HCEC 1CT (cell line): ENCODE measurements at places on chromosomes 5 and 9.

DNA sequence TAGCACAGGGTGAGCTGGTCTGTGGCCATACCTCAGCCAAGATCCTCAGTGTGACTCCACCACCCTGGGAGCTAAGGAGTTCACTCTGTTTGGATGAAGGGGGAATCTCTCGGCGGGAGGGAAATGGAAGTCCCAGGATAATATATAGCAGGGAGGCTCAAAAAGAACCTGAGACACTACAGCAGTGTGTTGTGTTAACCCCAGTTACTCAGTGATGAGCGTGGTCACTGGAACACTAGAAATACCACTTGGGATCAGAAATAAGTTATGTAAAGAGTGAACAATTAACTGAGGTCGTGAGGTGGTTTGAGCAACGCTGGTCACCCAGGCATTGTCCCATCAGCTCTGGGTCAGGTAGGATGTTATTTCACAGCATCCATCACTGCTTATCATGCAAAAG lies 59.3 kb upstream of the ADAMTS16 start:
- no peak for DNase-seq

GRCh38 chr9:134033516-134034214 lies 8.4 kb downstream of the BRD3OS start:
- DNase-seq, result no peak

DNA sequence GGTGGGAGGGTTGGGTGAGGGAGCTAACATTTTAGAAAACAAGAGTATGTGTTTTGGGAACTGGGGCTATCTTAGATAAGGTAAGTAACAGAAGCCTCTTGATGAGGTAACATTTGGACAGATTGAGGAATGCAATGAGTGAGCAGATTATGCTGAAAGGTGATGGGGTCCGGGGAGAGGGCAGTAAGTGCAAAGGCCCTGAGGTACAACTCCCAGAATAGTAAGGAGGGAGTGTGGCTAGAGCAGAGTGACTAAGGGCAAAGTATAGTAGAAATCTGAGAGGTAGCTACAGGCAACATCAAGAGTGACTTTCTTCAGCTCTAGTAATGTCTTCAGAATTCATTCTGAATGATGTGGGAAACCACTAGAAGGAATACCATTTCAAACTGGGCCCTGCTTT lies 38.9 kb upstream of the FBXL17 start:
- DNase-seq, result no peak

DNA sequence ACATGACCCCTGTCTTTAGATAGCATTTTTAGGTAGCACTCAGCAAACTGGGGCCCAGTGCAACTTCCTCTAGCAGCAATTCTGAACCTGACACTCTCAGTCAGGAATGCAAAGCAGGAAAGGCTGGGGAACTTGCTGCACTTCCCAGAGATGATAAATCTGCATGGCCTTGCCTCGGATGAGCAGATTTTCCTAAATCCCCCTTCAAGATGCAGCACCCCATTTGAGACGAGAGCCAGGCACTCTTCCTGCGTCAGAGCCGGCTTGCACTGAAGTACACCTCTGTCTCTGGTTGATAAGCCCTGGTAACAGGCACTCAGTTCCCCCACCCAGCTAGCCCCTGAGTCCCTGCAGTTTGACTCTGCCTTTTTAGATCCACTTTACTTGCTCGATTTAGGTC lies 296.7 kb upstream of the PANK3 start:
- no peak for DNase-seq

GRCh38 chr5:172714491-172715420 lies 56.2 kb downstream of the DUSP1 start:
- DNase-seq, result peak; percentile 57

DNA sequence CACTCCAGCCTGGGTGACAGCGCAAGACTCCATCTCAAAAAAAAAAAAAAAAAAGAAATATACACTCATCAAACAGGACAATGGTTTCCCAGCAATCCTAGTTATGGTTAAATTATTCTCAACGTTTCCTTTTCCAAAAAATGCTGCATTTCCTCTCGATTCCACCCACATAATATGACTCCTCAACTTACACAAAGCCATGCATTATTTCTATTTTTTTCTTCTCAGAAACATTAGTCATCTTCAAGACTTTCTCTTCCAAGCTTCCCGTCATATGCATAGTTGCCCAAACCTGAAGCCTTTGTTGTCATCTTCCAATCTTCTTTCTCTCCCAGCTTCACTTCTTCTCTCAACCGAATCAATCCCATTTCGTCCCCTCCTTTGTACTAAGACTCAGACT lies 61.4 kb upstream of the RANBP6 start:
- no peak for DNase-seq

DNA sequence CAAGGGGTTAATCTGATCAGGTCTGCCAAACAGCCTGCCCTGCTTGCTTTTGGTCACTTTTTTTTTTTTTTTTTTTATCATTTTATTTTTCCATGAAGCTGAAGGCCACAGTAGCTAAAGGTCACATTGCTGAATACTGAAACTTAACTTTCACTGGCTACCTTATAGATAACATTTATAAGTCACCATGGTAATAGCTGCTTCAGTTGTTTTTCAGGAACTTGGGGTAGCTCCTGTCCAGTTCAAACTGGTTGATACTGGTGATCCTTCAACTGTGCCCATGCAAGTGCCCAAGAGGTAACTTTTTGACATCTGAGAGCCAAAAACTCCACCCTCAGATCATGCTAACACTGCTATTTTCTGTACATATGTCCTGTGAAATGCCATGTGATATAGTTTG lies 68.3 kb upstream of the RGS7BP start:
- DNase-seq, result no peak

- DNase-seq, result peak; percentile 45
These were observed 27.4 kb downstream of the FAM219A start for GRCh38 chr9:34430843-34431437.

DNA sequence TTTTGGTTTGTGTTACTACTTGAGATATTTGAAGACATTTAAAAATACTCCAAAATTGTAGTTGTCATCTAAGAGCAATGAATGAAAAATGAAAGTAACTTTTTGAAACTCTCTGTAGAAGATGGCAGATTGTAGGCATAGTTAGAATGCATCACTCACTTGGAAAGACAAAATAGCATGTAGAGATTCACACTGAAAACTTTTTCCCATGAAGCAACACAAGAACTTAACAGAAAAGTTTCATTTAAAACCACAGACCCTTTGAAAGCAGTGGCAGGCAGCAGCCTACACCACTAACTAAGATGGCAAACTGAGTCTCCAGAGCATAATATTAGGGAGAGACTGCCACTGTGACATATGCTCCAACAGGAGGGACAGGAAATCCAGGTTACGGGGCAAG lies 18.9 kb upstream of the FAM174A start:
- DNase-seq, result no peak

GRCh38 chr5:54581831-54582548 lies 64.4 kb downstream of the SNX18 start:
- peak; percentile 22 for DNase-seq

DNA sequence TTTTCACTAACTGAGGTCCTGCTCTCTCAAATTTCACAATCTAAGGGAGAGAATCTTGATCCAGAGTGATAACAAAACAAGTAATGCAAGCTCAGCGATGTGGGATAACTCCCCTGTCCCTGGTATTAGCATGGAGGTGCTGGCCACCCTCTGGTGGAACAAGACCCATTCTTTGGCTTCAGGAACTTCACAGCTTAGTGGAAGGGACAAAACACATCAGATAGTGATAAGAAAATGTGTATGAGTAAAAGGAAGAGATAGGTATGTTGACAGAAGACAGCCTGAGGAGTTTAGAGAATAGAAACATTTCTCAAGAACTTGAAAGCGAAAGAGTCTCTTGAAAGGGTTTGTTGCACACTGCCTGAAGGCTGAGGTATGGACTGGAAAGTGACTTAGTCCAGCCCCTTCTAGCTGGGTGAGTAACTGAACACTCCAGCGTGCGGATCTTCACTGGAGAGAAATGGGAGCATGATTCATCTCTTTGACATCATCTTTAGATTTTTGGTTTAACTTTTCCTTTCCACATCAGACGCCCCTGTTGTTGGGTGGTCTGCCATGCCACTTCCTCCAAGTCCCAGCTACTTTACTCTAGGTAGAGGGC lies 25.4 kb upstream of the ZSWIM6 start:
- DNase-seq, result peak; percentile 84

- DNase-seq, result peak; percentile 73
These were observed 62.8 kb downstream of the SHOC1 start for GRCh38 chr9:111731928-111732327.

- no peak for DNase-seq
These were observed 246.5 kb upstream of the ATP10B start for GRCh38 chr5:161098516-161098915.

GRCh38 chr5:36200513-36200912 lies 41.2 kb downstream of the NADK2 start:
- DNase-seq, result peak; percentile 26

DNA sequence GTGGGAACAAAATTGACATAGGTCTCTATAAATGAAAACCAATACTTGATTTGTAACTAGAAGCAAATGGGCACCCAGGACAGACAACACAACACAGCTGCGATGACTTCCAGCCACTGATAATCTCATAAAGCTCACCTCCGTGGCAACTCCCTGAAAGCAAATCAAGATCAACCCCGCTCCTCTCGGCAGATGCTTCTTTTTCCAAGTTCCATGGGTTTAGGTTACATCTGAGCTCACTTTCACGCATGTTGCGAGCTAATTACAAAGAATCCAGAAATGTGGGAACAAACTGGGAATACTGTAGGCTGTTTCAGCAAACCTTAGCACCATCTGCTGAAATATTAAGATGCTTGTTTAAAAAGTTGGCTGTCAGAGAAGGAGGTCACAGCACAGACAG lies 153.9 kb downstream of the ELAVL2 start:
- no peak for DNase-seq

DNA sequence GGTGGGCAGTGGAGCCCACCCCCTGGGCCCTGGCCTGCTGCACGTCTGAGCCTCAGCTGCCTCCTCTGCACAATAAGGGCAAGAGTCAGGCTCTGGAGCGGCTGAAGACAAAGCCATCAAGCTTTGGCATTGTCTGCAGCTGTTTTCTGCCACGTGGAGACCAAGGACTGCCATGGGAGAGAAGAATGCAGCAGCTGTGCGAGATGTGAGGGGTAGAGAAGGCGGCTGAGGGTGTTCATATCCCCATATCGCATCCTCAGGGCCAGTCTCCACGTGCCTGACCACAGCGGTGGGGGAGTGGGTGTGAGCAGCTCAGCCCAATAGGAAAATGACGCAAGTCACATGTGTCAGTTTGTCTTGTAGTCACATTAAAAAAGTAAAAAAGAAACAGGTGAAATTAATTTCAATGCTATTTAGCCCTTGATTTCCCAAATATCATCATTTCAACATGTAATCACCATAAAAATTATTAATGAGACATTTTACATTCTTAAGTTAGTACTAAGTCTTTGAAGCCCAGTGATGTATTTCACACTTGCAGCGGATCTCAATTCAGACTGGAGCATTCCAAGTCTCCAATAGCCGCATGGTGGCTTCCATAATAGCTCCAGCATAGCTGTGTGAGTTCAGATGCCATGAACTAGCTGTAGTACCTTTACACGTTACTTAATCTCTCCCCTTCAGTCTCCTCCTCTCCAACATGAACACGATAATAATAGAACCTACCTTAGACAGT lies 6.6 kb downstream of the C1QTNF2 start:
- DNase-seq, result no peak

DNA sequence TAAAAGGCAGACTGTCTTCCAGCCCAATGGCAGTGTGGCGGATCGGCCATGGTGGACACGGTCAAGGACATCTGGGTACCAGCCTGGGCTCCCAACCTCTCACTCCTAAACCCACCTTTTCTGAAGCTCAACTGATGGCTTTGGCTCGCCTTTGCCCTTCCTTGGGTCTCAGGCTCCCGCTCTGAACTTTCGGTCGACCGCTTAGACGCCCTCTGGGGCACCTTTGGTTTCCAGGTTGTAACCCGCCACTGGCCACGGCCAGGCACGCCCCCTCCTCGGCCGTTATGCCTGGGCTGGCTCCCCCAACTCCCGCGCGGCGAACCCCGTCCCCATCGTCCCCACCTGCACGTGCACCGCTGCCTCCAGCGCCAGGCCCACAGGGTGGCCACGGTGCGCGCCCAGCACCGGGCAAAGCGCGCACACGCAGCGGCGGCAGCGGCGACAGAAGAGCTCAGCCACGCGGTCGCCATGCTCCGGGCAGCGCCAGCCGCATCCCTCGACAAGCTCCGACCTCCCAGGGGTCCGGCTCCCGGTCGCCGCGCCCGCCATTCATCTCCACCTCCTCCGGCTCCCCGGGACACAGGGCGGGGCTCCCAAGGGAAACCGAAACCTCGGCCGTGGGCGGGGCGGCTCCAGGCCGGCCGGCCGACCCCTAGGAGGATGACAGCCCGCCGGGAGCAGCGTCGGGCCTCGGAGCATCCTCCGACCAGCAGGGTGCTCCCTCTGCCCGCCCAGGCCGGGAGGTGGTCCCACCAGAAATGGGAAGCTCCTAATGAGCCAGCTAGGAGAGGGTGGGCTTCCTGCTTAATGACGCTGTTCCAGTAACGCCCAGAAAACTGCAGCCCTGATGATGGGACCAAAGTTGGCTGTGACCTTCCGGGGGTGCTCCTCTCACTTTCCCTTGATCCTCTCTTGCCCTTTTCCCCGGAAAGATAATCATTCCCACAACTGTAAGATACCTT lies at the start of gene TRIM14:
Gene TRIM14 (minus strand): TSS at position 583 of the 962 bp plus-strand sequence. CDS start 34 bp downstream, at position 549.
- DNase-seq, result peak; percentile 66

- no peak for DNase-seq
These were observed 239.6 kb downstream of the FANCC start for GRCh38 chr9:95077766-95078370.

- no peak for DNase-seq
These were observed 681.9 kb upstream of the ARRDC3 start for GRCh38 chr5:92064993-92065392.

DNA sequence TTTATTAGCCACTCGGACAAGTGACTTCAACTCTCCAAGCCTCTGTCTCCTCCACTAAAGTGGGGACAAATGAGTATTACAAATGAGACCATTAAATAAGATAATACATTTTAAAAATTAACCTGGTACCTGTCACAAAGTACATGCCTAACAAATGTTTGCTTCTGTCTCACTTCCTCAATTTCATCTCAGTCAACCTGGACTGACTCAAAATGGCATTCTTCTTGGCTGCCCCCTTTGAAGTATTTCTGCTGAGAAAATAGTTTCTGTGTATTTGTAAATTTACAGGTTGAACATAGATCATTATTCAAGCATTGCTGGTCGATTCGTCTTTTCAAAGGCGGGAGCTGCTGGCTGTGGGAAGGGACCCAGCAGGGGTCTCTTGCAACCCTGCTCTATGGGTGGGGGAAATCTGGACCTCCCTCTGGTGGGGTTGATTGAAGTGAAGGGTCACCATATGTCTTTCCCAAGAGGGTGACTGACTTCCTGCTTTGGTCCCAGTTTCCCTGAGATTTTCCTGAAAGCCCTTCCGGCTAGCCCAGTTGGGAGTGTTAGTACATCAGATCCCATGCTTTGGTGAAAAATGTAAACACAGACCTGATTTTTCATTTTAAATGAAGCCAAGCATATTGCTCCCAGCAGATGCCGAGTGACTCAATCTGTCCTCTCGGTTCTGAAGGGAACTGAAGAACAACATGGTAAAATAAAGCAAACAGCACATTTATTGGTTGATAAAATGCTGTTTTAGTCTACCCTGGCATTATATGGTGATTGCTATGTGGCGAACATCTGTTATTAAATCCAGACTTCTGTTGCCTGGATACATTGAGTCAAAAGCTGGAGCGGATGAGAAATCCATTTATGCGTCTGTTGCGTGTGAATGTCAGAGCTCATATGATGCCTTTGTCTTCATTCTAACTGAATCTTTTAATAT lies 73.0 kb downstream of the KCNIP1 start:
- no peak for DNase-seq

GRCh38 chr9:71692337-71692736 lies 76.0 kb downstream of the CEMIP2 start:
- DNase-seq, result no peak

GRCh38 chr9:92983984-92984589 lies 36.8 kb downstream of the FGD3 start:
- DNase-seq, result no peak

GRCh38 chr5:10567121-10567591 lies 3.3 kb downstream of the ANKRD33B start:
- no peak for DNase-seq
